ENCODE measurements at places on chromosomes 4 and X.

DNA sequence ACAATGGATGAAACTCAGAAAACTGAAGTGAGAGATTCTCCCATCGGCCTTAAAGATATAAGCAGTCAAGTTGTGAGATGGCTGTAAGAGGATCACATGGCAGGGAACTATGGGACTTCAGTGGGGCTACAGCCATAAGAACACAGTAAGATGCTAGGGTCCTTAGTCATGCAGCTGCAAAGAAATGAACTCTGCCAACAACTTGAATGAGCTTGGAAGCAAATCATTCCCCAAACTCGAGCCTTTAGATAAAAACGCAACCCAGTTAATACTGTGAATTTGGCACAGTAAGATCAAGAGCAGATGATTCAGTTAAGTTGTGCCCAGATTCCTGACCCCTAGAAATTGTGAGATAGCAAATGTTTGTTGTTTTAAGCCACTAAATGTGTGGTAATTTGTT, 117.3 kb downstream of the FAM13A start:
- no peak for DNase-seq

GRCh38 chr4:95421869-95422268, 126.9 kb downstream of the UNC5C start:
- no peak for DNase-seq

GRCh38 chr4:122875949-122876348, 46.4 kb downstream of the NUDT6 start:
- no peak for DNase-seq

- no peak for DNase-seq
These were observed 102.7 kb downstream of the SH3BGRL start for GRCh38 chrX:81304563-81304962.

GRCh38 chr4:152850377-152850776, 70.6 kb downstream of the ARFIP1 start:
- DNase-seq, result peak; percentile 68

DNA sequence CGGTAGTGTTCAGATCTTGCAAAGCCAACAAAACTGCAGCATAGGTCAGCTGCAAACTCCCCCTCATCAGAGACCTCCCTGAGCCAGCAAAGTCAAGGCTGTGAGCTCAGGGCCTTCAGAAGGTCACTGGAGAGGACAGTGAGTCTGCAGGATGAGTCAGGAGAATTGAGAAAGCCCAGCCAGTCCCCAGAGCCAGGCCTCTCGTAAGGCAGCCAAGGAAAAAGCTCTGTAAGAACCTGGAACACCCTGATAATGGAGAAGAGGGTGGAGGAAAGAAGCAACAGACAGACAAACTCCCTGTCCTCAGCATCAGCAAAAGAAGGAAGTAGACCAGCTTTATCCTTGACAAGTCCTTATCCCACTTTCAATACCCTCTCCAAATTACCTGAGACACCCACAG, 33.0 kb downstream of the GRIA3 start:
- no peak for DNase-seq

DNA sequence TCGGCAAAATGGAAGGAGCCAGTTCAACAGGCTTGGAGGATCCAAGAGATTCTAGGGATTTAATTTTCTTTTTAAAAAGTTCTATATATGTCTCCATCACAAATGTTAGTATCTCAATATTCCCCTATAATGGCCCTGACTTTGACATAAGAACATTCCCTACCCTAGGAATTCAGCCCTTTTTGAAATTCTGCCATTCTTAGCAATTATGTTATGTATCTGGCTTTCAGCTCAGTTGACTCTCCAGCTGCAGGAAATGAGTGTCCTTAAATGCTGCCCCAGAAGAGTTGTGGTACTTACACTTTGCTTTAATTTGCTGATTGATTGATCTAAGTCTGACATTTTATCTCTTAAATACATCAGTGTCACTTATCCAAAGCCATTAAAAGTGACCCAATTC, 1454.3 kb downstream of the FSTL5 start:
- no peak for DNase-seq

GRCh38 chr4:18440527-18441202, 419.1 kb upstream of the LCORL start:
- no peak for DNase-seq

DNA sequence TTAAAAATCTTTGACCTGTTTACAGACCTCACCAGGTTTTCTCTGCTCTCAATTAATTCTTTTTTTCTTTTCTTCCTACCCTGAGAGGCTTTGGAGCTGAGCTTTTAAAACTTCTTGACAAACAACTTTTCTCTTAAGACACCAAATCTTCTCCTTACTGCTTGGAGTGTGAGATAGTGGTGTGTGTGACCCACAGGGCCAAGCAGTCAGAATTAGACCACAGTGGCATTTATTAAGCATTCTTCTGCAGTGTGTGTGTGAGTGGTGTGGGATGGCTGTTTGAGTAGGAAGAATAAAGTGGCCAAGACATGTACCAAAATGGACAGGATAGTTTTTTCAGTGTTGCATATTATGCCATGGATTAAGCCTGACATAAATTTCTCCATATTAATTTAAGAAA, 665.1 kb downstream of the RAPGEF2 start:
- DNase-seq, result no peak

DNA sequence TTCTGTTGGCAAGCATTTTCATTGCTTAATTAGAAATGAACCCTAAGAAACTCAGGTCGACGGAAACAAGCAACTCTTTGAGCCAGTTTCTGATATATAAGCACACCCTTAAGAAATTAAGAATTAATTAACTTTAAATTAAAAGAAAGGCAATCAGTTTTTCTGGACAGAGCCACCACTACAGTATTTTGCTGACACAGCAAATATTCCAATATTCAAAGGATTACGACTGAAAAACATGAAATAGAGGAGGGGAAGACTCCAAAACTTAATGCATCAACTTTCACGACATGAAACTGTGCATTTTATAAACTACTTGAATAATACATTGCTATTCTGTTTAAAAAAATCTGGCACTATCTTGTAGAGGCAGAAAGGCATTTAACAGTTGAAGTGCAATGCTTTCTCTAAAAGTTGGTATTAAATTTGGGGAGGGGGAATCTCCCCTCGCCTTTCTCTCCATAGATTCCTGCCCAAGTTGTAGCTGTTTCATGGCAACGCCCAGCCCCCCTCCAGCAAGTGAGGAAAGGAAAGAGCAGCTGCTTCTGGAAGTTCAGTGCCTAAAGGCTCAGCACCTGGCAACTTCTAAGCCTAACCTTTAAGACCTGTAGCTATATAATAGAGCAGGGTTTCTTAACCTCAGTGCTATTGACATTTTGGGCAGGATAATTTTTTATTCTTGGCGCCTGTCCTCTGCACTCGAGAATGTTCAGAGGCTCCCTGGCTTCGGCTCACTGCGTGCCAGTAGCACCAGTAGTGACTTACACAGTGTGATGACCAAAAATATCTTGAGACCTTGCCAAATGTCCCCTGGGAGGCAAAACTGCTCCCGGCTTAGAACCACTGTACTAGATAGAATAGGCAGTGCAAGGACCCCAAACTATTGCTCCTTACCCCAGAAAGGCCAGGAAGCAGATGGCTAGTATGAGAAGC, 6.7 kb upstream of the ZCCHC18 start:
- no peak for DNase-seq

DNA sequence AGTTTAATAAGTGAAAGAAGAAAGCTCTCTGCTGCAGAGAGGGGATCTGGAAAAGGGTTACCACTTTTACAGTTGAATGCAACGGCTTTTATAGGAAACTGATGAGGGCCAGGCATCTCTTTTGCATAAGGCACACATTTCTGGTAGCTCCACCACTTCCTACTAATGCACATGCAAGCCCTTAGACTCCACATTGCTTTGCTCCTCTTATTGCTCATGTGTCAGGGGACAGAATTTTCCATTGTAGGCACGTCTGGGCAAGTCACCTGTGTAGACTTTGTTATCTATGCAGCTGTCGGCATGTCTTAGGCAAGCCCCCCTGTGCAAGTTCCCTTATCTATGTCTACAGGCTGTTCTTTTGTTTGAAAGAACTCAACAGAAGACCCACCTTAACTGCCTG, 294.6 kb upstream of the STS start:
- DNase-seq, result no peak

DNA sequence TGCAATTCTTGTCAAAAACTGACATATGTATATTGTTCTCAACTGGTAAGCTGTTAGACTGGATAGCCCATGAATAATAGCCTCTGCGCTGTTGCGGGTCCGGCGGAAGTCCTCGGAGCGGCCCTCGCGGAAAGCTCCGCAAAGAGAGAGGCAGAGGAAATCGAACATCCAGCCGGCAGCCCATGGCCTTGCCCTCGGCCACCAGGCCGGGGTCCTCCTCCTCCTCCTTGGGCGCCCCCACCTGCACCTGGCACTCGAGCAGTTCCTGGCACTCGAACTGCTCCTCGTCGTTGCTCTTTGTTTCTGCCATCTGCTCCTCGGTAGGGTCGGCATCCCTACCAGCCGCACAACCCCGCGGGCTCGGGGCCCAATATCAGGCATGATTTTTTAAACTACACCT, 1176.3 kb downstream of the PCDH18 start:
- no peak for DNase-seq

DNA sequence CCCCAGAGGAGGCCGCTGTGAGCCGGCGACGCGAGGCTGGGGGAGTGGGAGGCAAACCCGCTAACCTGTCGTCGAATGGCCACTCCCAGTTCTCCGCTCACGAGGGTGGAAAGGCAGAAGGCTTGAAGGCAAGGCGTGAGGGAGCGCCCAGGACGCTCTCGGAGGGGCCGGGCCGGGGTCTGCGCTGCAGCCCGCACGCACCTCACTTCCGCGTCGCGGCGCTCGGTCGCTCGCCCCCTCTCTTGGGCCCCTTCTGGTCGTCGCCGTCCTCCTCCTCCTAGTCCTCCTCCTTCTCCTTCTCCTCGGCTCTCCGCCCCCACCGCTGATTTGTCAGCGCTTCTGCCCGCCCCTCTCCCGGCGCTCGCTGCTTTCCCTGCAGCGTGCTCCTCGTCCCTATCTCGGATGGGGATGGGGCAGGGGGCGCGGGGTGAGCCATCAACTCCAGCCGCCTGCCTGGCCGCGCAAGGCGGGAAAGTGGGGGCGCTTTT, at the start of gene SNCA:
SNCA (minus strand) TSS at position 265 of the 488 bp plus-strand sequence. CDS start 1,494 bp downstream, outside the sequence.
- peak; percentile 53 for DNase-seq

DNA sequence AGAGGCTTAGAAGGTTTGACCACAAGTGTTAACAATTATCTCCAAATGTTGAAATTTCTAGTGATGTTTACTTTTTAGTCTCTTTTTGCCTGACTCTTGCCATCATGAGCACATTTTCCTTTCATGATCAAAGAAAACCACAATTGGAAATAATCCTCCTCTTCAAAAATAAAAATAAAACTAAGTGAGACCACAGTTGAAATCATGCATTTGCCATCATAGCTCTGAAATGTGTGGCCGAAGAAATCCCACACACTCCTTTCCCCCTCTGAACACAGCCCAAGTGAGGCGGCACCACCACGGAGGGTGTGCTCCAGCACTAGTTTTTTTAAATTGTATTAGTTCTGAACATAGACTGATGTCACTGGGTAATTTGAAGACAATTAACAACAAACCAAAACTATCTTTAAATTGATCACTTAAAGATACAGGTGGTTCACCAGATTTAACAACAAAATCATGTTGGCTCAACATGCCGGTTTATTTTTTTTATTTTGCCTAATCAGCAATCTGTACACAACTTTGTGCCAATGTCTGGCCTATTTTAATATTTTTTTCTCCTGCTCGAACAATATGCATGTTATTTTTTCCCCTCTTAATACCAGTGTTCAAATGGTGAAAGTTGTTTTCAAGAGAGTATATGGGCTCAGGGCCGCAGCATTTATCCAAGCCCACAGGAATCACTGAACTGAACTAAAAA, 17.6 kb downstream of the APBB2 start:
- no peak for DNase-seq

DNA sequence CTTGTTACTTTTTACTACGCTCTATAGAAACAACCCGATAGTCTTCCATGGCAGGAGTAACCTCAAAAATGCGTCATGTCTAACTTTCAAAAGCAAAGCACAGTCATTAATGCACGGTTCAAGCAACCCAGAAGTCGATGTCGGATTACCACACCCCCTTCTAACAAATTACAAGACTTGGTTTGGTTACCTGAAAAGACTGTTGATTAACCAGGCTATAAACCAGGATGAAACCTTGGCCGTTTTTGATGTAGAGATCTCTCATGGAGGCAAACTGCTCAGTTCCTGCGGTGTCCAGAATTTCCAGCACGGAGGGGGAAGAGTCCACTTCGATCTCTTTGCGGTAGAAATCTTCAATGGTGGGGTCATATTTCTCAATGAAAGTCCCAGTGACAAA, 2.4 kb downstream of the RAP2C start:
- peak; percentile 34 for DNase-seq

DNA sequence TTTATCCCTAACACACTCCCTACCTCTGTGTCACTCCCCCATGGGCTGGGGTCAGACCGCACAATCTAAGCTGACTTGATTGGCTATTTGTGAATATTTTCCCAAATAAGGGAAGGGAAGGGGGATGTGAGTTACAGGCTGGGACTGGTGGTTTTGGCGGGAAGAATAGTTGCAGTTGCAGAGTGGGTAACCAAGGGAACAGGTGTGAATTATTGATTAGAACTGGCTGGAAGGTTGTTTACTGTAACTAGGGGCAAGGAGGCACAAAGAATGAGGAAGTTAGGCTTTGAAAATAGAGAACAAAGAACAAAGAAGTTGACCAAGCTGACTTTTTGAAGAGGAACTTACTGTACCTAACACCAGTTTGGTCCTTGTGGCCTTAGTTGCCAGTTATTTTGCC, 88.0 kb upstream of the XAGE2 start:
- DNase-seq, result no peak

- DNase-seq, result no peak
These were observed 148.0 kb upstream of the WDFY3 start for GRCh38 chr4:85114526-85114925.

GRCh38 chr4:40016007-40016406, 38.3 kb upstream of the PDS5A start:
- DNase-seq, result no peak

GRCh38 chr4:87857789-87858188, 25.0 kb downstream of the MEPE start:
- no peak for DNase-seq

DNA sequence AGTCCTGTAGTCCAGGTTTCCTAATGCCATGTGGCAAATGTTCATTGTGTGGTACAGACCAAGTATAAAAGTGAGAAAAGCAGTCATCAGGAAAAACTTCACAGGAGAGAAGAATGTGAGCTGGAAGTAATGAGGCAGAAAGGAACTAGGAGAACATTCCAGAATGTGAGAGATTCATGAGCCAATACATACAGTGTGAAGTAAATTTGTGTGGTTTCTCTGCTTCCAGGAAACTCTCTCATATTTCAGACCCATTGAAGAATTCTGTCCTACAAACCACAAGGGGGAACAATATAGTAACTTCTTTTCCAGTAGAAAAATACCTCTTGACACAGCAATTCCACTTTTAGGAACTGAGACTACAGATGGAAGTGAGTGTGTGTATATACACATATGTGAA, 136.5 kb downstream of the RNF150 start:
- no peak for DNase-seq

DNA sequence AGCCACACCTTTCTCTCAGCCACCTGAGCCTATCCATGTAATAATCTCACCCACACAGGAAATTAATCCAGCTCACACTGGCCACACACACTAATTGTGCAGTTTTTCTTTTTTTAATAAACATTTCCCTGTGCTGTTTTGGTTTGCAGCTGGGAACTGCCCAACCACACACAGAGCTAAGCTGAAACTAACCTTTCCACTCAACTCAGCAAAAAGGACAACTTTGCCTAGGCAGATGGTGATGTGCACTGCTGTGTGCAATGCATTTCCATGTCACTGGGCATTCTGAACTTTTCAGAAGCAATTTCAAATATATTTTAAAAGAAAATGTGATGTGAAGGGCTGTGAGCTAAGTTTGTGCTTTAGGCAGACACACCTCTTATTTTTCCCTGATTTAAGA, 70.0 kb upstream of the TLL1 start:
- DNase-seq, result no peak
